ENCODE measurements at places on chromosomes 12 and 14.

DNA sequence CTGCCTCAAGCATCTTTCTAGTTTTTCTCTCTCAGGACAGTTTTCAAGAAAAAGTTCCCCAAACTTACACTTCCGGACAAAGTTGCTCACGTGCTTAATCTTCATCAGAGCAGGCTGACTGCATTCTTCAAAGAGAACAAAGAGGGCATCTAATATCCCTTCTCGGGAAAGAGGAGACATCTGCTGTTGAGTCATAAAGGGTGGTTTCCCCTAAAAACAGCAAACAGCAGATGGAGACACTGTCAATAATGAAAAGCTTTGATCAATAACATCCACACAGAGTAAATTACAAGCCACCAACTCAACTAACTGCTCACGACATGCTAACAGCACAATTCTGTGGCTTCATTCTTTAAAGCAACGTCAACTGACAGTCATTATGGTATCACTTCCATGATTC, 8.1 kb downstream of the CIT start:
- DNase-seq: no peak

DNA sequence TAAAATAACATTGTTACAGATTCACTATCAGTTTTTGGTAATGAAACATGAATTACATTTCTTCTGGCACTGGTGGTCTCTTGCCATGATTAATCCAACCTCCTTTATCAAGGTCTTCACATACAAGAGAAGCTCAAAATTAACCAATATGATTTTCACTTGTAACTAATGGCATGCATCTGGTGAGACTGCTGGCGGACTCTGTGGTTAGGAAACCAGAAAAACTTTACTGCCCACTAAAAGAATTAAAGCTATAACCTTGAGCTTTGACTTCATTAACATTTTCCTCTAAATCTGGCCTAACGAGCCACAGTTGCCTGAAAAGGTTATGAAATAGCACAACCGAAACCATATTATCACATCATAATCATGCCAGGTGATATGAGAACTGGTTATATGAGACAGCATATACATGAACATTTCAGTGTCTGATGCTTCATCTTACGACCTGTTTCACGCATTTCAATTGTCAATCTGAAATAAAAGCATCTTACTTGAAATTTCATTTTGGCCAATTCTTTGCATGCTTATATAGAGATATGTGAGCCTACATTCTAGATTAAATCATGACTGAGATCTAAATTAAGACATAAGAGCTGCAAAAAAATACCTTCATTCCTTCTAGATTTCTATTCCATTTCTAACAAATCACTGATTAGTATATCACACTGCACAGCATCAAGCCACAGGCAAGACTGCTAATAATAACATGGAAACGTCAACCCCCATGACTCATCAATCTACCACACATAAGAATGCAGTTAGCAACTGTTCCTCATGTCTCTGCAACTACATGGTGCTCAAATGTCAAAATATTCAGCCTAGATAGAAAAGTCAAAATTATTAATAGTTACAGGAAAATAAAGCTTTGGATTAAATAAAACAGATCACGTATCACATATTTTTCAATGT, 89.3 kb downstream of the OSBPL8 start:
- peak; percentile 28 for DNase-seq

DNA sequence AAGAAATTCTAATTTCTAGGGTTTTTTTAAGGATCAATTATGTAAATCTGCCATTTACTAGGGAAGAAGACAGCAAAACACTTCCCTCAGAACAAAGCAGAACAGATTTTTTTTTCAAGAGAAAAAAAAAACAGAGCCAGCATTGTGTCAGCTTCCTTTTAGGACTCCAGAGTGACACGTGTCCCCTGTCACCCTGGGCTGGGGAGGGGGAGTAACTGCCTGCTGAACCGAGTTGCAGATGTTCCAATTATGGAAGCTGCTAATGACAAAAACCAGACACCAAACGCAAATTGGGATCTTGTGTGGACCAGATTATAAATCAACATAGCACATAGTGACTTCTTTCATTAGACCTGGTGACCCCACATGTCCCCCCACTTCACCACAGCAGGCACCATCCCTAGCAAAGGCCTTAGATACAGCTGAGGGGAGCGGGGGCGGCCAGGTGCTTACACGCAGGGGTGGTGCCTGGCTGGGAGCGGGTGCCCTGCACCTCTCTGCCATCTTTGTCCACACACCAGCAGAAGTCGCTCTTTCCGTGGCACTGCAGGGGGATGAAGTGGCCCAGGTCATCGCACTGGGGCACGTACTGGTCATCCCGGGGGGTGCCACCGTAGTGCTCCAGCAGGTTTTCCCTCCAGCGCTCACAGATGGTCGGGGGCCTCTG, 25.4 kb downstream of the RTRAF start:
- no peak for DNase-seq

GRCh38 chr12:65666876-65667275, 157.4 kb upstream of the HMGA2 start:
- no peak for DNase-seq
